ENCODE measurements at places on chromosomes 11 and 22.

DNA sequence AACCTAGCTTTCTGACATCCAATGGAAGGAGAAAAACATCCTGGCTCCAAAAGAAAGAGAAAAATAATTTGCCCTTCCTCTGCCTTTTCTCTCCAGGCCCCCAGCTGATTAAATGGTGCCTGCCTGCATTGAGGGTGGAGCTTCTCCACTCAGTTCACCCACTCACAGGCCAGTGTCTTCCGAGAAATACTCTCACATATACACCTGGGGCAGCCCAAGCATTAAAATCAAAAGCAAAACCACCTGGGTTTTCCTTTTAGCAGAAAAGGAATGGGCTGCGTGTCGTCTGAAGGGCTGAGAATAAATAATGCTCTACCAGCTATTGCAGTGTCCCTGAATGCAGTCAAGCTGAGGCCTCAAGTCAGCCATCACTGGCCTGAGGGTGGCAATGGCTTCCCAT lies 1143.8 kb upstream of the TENM4 start:
- no peaks in the 10 kb centered on the region for H3K27me3 ChIP-seq
- no peak for DNase-seq
- no peaks in the 10 kb centered on the region for H3K4me1 ChIP-seq
- H3K36me3 ChIP-seq: no peaks in the 10 kb centered on the region

DNA sequence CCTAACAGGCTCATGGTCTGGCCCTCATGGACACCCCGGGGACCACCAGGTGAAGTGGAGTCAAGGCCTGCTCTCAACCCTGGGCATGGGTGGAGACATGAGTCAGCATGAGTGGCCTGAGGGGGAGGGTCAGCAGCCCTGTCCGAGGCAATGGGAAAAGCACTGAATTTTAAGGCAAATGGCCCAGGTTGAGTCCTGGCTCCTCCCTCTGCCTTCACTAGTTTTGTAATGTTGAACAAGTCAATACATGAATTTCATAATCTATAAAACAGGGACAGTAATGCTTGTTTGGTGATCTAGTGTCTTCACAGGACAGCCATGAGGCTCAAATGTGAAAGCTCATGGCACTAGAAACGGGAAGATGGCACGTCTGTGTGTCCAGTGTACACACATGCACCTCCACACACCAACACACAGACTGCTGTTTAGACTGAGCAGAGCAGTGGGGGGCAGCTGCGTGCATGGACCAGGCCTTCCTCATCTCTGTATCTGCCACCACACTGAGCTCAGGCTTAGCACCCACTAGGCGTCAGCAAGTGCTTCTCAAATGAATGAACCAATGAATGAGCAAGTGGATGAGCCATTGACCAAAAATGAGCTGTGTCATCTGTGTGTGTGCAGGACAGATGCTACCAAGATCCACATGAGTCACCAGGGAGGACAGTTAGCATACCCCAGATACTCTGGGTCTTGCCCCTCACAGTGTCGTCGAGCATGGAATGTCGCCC lies 63.4 kb downstream of the NRXN2 start:
- H3K4me1 ChIP-seq: peaks cover 19% of the 10 kb centered on the region
- no peaks in the 10 kb centered on the region for H3K27me3 ChIP-seq
- DNase-seq: no peak
- peaks cover 68% of the 10 kb centered on the region for H3K36me3 ChIP-seq
- H3K4me3 ChIP-seq: no peak overlapping the region

GRCh38 chr11:4865855-4866254 lies 15.8 kb upstream of the OR51T1 start:
- no peak for DNase-seq
- H3K36me3 ChIP-seq: no peaks in the 10 kb centered on the region
- no peak overlapping the region for H3K4me3 ChIP-seq
- H3K27ac ChIP-seq: no peak overlapping the region

GRCh38 chr11:132862137-132862536 lies 670.2 kb downstream of the OPCML start:
- DNase-seq: no peak
- H3K27me3 ChIP-seq: no peaks in the 10 kb centered on the region
- H3K4me3 ChIP-seq: no peak overlapping the region
- H3K4me1 ChIP-seq: no peaks in the 10 kb centered on the region
- no peaks in the 10 kb centered on the region for H3K36me3 ChIP-seq

DNA sequence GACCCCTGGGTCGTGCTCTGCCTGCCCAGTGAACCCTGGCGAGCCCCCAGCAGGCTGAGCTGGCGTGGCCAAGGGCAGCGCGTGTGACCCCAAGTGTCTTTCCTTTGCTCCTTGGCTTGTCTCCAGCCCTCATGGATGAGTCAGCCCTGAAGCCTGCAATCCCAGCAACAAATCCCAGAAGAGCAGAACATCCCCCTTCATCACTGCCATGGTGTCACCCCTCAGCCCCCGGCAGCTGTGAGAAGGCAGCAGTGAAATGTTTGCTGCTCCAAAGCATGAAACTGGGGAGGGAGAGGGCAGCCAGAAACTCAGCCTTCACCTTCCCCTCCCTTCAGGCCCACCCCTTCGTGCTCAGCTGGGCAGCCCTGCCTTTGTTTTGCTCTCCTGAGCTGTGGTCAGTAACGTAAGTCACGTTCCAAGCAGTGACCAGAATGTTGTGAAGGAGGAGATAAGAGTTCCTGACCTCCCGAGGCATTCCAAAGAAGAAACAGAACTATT lies 29.8 kb downstream of the ADAMTS15 start:
- H3K27ac ChIP-seq: peak overlapping the region; percentile 3
- peaks cover 25% of the 10 kb centered on the region for H3K36me3 ChIP-seq
- no peak overlapping the region for H3K4me3 ChIP-seq
- H3K4me1 ChIP-seq: peaks cover 13% of the 10 kb centered on the region
- DNase-seq: no peak

- H3K27me3 ChIP-seq: no peaks in the 10 kb centered on the region
- no peaks in the 10 kb centered on the region for H3K36me3 ChIP-seq
- H3K4me1 ChIP-seq: no peaks in the 10 kb centered on the region
- no peak overlapping the region for H3K27ac ChIP-seq
- H3K4me3 ChIP-seq: no peak overlapping the region
Measured at GRCh38 chr11:124285610-124286344, 28.0 kb downstream of the OR8D1 start.

DNA sequence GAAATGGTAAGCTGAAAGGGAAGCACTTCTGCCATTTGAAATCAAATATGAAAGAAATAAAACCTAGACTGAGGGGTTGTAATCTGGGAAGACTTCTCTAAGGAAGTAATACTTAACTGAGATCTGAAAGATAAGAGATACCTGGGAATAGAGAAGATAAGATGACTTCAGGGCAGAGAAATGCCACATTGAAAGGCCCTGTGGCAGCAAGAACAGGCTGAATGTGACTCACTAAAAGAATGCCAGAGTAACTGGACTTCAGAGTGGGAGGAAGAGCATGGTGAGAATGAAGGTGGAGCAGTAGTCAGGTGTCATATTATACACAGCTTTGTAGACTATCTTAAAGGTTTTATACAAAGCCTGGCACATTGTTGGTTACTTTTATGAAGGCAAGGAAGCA lies 17.6 kb downstream of the CALCA start:
- no peaks in the 10 kb centered on the region for H3K27me3 ChIP-seq
- no peak for DNase-seq
- H3K27ac ChIP-seq: no peak overlapping the region
- H3K4me1 ChIP-seq: no peaks in the 10 kb centered on the region
- H3K36me3 ChIP-seq: no peaks in the 10 kb centered on the region
- H3K4me3 ChIP-seq: no peak overlapping the region

DNA sequence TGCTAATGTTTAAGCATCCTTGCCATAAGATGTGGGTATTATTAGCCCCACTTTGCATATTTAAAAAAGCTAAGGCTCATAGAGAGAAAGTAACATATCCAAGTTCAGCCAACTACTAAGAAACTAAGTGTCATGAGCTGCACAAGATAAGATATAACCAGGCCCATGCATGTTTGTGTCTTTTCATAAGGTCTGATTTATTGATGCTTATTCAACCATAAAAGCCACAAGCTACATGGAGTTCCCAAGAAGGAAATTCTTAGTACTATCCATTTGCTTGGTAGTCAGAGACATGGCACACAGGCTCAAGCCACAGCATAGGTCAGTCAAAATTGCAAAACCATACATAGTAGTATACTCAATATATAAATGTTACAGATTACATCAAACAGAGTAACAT lies 488.5 kb downstream of the SOX6 start:
- H3K27me3 ChIP-seq: no peaks in the 10 kb centered on the region
- no peaks in the 10 kb centered on the region for H3K36me3 ChIP-seq
- H3K4me3 ChIP-seq: no peak overlapping the region
- no peak for DNase-seq

DNA sequence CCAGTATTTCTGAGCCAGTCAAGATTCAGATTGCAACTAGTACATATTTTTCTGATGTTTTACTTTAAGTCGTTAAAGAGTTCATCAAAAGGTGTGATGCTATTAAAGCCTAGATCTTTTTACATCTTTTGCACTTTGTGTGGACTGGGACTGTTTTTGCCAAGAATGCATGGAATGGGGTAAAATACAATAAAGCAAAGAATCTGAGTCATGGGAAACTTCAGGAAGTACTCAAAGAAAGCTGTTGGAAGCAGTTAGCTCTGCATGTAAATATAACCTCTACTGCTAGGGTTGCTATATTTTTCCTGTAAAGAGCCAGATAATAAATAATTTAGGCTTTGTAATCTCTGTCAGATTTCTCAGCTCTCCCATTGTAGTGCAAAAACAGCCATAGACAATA lies 20.9 kb downstream of the ATXN10 start:
- H3K4me3 ChIP-seq: no peak overlapping the region
- peaks cover 31% of the 10 kb centered on the region for H3K36me3 ChIP-seq
- no peak for DNase-seq
- H3K27me3 ChIP-seq: no peaks in the 10 kb centered on the region

- peaks cover 34% of the 10 kb centered on the region for H3K4me1 ChIP-seq
- H3K27me3 ChIP-seq: no peaks in the 10 kb centered on the region
- H3K4me3 ChIP-seq: no peak overlapping the region
- H3K36me3 ChIP-seq: no peaks in the 10 kb centered on the region
Measured at GRCh38 chr22:36253523-36254490, 874 bp downstream of the APOL1 start.

GRCh38 chr11:74611369-74611861 lies 19.0 kb downstream of the POLD3 start:
- no peak overlapping the region for H3K27ac ChIP-seq
- no peaks in the 10 kb centered on the region for H3K4me1 ChIP-seq
- no peaks in the 10 kb centered on the region for H3K36me3 ChIP-seq
- H3K27me3 ChIP-seq: no peaks in the 10 kb centered on the region

- no peaks in the 10 kb centered on the region for H3K36me3 ChIP-seq
- no peak overlapping the region for H3K27ac ChIP-seq
- no peak overlapping the region for H3K4me3 ChIP-seq
- no peaks in the 10 kb centered on the region for H3K4me1 ChIP-seq
Measured at GRCh38 chr11:96949464-96949863, 559.7 kb downstream of the JRKL start.

- H3K27me3 ChIP-seq: no peaks in the 10 kb centered on the region
- H3K27ac ChIP-seq: no peak overlapping the region
- DNase-seq: no peak
- peaks cover 18% of the 10 kb centered on the region for H3K36me3 ChIP-seq
Measured at GRCh38 chr11:63888170-63889086, 28.5 kb downstream of the RCOR2 start.

DNA sequence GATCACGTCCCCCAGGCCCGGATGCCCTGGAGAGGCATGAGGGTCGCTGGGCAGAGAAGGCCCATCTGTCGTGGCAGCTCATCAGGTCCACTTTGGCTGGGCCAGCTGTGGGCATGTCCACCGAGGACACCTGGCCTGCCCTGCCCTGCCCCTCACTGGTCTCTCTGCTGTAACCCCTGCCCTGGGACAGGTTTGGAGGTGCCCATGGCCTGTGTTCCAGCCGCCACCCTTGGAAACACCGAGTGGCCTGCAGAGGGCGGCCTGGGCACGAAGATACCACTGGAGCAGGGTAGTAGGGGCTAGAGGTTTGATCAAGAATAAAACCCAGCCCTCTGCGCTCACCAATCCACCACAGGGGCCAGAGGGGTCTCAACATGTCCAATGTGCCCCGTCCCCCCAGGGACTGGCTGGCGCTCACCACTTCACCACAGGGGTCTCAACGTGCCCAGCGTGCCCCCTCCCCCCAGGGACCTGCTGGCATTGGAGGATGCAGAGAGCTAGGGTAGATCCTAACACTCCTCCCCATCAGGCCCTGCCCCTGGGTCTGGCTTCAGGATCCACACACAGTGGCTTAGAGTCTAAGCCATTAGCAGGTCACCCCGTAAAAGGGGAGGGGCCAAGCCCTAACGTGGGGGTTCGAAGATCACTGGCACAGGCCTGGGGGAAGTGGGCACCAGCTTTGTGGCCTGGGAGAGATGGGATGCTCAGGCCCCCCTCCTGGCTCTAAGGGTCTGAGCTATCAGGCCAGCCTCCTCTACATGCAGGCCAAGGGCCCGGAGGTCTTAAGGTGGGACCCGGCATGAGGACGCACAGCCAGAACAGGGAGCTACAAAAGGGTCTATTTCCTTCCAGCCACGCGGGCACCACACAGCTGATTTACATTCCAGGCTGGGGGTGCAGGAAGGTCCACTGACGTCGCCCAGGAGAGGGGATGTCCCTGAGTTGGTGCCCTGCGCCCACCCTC lies 1.3 kb upstream of the HDAC10 start:
- H3K27me3 ChIP-seq: no peaks in the 10 kb centered on the region
- peak overlapping the region; percentile 40 for H3K27ac ChIP-seq
- no peak overlapping the region for H3K4me3 ChIP-seq
- peaks cover 84% of the 10 kb centered on the region for H3K36me3 ChIP-seq

GRCh38 chr11:66151273-66151672 lies 81.2 kb downstream of the PACS1 start:
- H3K27me3 ChIP-seq: no peaks in the 10 kb centered on the region
- H3K36me3 ChIP-seq: no peaks in the 10 kb centered on the region
- no peak overlapping the region for H3K4me3 ChIP-seq
- DNase-seq: peak; percentile 70
- no peak overlapping the region for H3K27ac ChIP-seq

DNA sequence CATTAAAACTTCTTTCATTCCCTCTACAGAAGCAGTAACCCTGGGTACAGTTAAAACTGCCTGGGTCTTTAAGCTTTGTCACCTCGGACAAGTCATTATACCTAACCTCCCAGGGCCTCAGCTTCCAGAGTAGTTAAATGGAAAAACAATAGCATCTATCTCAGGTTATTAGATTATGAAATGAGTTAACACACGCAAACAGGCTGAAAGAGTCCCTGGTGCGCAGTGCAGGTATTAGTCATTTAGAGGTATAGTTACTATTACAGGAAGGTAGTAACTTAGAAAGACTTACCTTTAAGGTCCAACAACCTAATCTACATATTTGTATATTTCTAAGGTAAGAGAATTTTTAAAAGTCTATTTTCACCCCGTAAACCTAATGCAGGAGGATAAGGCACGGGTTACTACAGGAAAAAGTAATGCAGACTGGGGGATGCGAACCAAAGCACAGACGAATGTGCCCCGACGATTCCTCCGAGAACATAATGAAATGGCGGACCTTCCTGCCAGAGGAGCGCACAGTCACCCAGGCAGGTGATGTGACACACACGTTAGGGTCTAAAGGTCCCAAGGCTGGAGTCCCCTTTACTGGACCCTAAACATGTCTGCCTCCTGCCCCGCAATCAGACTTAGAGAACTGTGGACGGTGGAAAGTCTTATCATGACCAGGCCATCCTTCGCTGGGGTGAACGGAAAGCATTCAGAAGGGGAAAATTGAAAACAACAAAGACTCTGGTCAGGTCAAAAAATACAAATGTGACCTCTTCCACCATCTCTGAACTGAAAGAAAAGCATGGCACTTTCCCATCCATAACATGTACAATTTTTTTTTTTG lies 1.3 kb downstream of the NAP1L4 start:
- H3K4me3 ChIP-seq: peak overlapping the region; percentile 80
- peak overlapping the region; percentile 84 for H3K27ac ChIP-seq
- no peaks in the 10 kb centered on the region for H3K36me3 ChIP-seq
- no peaks in the 10 kb centered on the region for H3K27me3 ChIP-seq

Measured in spinal cord (tissue), 10 donors.